Urinary bladder (tissue), 4 donors: ENCODE measurements at places on chromosomes 12 and 14. TPM values are rescaled to one million over a fixed set of nuclear protein-coding genes. Genes with fewer than 3 reads are reported as not detected.

TSPAN8 gene
- total RNA-seq: 10.2 TPM

CCDC177 gene
- total RNA-seq: 0.05 TPM

DNA sequence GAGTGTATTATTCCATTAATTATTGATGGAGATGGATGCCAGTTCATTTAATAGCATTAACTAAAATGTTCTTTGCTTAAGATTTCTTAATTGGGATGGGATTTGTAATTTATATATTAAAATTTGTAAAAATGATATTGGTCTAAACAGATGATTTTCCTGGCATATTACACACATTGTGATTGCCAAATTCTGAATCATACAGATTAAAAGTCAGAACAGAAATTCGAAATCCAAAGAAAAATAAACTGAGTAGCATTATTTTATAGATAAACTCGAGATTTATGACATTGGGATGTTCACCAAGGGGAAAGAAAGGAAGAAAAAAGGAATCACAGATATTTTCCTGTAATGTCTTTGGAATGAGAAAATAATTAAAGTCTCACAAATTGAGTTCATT is 481.1 kb downstream of the CCER1 start:
- DNase-seq: no peak

DNA sequence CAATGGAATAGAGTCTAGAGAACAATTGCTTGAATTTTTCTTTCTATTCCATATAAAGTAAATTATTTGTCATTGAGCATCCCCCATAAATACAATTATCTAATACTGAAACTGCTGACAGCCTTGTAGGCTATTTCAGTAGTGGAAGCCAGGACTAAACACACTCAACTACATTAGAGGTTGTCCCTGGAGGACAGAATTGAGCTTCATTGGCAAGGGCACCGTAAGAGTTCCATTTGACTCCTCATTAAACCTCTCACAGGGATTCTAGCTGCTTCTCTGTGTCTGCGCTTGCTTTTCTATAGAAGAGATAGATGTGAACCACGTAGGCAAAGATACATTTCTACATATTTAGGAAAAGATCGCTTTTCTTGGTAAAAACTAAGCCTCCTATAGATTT is 3.5 kb upstream of the PTPRO start:
- DNase-seq: no peak

CATSPERB gene
- total RNA-seq: 3.6 TPM

DNA sequence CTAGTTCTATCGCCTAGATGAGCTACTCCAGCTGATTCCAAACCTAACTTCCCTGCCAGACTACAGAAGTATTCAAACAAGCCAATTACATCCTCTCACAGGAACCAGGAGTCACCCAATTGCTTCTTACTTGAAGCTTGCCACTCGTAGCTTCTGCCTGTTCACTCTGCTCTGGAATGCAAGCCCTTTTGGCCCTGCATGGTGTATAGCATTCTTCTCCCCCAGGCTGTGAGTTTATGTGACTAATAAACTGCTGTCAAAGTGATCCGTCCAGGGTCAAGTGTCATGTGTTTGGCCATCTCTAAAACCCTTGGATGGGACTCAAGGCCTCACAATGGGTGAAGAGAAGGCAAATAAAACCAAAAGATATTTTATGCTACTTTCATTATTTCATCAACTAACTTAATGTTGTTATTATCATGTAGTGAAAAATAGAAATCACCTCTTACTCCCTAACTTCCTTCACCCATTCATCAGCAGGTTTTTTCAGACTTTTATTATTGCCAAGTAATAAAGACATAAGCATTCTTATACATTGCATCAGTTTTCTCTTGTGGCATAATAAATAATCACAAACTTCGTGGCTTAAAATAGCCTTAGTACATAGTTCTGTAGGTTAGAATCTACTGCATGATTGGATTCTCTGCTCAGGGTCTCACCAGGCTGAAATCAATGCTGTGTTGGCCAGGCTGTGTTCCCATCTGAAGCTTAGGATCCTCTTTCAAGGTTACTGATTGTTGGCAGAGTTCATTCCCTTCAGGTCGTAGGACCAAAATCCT is 1981.7 kb upstream of the FLRT2 start:
- DNase-seq: no peak
